Stimulated activated CD8-positive, alpha-beta memory T cell treated with anti-CD3 and anti-CD28 coated beads, Interleukin-15, amount 100 ng/mL, for 4 hours (primary cell): ENCODE measurements at places on chromosomes 1 and 21.

GRCh38 chr1:2279210-2279639, 51.1 kb downstream of the SKI start:
- DNase-seq: no peak

DNA sequence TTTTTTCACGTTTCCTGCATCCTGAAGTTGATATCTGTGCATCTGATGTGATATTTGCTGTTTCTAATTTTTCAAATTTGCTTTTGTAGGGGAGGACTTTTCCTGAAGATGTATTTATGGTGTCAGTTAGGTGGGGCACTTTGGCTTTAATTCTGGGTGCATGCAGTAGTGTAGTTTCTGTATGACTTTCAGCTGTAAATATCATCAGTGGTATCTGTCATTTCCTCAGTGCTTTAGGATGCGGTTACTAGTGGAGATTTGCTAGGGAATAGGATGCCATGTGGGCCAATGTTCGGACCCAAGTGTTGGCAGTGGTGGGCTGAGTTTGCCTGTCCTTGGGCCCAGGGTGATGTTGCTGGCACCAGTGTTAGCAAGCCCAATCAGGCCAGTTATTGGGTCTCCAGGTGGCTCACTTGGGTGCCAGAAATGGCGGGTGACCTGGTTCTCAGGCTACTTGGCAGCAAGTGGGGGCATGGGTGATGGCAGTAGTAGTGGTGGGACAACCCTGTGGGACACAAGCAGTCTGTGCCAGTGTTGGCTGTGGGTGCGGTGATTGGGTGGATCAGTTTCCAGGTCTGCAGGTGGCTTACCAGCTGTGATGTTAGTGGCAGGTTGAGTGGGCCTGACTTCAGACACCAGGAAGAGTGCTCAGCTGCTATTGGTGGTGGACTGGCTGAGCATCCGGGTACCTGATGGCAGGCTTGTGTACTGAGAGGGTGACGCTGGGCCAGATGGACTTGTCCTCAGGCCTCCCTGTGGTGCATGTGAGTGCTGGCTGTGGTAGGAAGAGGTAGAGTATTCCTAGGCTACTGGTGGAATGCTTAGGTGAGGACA, 24.4 kb downstream of the CD55 start:
- DNase-seq: no peak

DNA sequence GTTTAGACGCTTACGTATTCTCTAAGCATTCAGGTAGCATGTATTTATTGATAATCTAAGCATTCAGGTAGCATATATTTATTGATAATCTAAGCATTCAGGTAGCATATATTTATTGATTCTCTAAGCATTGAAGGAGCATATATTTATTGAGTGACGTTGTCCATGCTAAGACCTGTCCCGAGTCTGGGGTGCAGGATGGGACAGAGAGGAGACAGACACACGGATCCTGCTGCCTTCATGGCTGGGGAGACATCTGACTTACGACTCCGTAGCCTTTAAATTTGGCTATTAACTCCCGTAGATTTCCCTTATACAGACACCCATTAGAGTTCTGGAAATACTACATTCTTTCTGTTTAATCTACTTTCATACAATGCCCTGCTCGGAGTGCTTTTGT, 982 bp downstream of the SCCPDH start:
- no peak for DNase-seq

- no peak for DNase-seq
These were observed 74.9 kb downstream of the ADCY10 start for GRCh38 chr1:167839009-167839408.

DNA sequence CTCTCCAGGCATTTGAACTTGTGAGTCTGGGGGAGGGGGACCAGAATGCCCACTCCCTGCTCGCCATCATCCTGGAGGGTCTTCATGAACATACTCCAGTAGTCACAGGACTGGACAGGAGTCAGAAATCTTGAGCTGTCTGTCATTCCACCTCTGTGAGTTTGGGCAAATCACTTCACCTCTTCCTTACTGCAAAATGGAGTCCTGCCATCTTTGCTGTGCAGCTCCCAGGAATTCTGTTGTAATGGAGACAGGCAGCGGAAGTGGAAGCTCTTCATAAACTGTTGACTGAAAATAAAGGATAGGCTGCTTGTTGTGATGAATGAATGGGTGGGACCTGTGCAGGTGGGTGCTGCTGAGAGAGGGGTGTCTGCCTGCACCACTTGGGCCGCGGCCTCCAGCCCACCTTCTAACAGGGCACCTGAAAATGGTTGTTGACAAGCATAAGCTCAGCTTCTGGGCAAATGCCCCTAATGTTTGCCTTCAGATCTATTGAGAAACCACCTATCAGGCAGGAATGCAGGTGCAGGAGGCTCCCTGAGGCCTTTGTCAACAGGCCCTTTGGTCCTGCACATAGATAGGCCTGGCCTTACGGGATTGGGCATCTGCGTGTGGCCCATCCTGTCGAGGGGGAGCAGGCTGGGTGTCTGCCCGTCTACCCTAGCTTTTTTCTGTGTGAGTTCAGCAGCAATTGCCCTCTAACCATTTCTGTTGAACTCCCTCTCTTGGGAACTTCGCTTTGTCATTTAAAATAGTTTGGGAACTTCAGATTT, 321.0 kb downstream of the RPS6KC1 start:
- no peak for DNase-seq

GRCh38 chr1:189275796-189276195, 1201.9 kb downstream of the BRINP3 start:
- DNase-seq: no peak

DNA sequence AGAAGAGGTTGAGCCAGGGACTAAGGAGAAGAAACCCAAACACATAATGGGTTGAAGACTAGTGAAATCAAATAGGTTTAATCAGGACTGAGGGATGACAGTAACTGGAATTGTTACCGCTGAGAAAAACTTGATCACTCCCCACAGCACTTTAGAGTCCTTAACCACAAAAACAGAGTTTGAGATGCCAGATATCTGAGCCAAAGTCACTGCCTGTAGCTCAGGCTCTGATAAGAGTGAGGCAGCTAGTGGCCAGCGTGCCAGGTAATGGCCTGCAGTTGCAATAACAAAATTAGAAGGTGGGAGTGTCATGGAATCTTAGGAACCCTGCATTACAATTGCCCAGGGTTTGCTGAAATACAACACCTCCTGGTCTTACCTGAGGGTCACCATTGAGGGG, 48.0 kb downstream of the PRKAB2 start:
- no peak for DNase-seq

DNA sequence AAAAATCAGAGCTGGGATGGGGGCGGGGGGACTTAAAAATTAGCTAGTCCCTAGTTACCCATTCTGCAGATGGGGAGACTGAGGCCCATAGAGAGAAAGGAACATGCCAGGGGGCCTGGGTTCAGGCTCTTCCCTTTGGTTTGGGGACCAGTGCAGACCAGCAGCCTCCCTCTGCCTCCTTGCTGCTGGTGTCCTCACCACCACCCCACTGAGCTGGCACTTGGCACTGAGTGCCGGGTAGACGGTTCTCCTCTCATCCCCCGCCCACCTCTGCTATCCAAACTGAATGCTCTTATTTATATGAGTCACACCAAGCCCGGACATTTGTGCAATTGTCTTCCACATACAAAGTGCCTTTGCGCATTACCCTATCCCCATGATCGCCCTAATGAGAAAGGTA, 39.2 kb downstream of the CAMK2N1 start:
- DNase-seq: no peak

DNA sequence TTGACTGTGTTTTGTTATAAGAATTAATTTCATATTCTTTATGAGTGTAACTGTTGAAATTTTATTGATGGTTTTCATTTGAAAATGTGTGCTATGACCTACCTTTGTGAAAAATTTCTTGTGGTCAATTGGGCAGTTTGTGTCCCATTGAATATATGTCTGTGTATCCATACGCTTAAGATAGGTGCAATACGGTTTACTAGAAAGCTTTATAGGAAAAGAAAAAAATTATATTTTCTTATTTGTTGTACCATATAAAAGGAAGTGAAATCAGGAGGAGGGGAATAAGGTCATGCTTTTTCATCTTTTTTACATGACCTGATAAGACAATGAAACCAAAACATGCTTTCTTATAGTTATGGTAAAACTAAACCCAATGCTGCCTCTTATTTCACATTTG, 807.7 kb downstream of the USP25 start:
- no peak for DNase-seq

DNA sequence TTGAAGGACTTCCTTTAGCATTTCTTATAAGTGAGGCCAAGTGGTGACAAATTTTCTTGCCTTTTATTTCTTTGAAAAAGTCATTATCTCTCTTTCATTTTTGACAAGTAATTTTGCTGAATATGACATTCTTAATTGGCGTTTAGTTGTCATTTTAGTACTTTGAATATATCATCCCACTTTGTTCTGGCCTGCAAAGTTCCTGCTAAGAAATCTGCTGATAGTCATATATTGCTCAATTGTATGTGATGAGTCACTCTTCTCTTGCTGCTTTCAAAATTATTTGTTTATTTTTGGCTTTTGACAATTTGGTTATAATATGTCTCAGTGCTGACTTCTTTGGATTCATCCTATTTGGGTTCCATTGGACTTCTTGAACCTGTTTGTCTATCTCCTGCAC, 312.6 kb downstream of the DUSP10 start:
- DNase-seq: no peak

GRCh38 chr1:29525941-29526340, 289.6 kb downstream of the PTPRU start:
- DNase-seq: no peak

- DNase-seq: no peak
These were observed 1.5 kb upstream of the KCNA2 start for GRCh38 chr1:110607536-110608230.

DNA sequence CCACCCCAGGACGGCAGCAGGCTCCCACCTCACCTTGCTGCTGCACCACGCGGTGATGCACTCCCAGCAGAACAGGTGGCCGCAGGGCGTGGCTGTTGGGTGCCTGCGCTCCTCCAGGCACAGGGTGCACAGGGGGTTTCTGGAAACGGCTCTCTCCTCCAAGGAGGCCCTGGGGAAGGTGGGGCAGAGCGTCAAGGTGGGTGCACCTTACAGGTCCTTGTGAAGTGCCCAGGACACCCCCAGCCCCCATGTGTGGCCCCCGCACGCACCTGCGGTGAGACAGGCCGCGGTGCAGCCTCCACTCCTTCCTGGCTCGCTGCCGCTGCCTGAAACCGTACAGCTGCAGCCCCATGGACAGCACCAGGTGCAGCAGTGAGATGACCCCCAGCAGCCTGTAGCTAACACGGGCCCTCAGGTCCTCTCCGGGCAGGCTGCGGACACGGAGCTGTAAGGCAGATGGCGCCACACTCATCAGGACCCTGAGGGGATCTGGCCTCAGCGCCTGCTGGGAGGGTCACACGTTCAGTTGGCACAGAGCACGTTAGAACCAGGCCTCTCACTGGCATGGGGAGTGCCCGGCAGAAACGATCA, 5.8 kb downstream of the PEX10 start:
- DNase-seq: no peak

DNA sequence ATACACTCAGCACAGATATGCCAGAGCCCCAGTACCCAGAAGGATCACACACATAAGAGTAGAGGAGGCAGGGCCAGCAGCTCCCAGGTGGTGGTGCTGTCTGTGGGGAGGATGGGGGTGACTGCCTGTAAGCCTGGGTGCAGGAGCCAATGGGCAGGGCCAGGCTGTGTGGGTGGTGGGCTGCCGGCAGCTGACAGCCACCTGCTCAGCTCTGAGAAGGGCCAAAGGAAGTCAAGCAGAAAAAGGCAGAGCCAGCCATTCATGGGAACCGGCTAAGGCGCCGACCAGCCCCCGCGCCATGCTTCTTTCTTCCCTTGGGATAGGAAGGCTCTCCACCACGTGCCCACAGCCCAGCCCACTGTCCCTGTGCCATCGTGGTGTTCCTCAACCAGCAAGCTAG, 14.1 kb downstream of the PIK3C2B start:
- DNase-seq: no peak

GRCh38 chr1:240743705-240744104, 131.8 kb upstream of the GREM2 start:
- no peak for DNase-seq

DNA sequence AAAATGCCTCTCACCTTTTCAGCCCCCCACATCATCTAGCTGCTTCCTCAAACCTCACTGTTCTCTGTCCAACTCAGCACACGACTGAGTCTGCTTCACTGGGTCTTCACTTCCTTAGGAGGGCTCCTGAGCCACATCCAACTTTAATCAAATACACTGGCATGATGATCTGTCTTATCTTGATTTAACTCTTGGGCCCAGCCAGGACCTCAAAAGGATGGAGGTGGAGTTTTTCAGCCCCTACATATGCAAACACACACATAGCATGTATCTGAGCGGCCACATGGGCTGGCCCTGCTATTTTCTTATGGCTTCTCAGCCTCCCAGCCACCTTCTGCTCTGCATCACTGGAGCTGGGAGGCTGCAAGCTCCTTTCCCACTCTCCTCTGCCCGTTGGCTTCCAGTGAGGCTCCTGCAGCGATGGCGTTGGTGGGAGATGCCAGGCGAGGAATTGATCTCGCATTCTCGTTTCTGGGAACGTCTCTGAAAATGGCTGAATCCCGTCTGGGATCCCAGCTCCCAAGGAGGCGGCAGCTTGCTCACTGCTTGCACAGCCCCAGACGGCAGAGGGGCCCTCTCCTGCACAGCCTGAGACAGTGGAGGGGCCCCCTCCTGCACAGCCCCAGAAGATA, 1.8 kb upstream of the PRXL2B start:
- DNase-seq: no peak

DNA sequence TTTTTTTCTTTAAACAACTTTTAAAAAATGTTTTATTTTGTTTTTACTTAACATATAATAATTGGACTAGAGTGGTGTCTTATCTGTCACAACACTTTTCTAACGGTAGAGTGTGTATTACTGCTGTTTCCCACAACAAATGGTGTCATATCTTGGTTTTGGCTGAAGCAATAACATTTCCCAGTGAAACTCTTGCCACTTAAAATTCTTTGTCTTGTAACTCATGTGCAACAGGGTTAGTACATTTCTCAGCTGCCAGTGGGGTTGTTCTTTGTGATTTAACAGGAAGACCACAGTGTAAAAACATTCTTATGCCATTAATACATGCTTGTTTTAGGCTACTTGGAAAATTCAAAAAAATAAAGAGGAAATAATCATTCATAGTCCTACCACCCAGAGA, 43.5 kb downstream of the ALPL start:
- no peak for DNase-seq

GRCh38 chr1:162215902-162216301, 146.4 kb downstream of the NOS1AP start:
- DNase-seq: no peak

DNA sequence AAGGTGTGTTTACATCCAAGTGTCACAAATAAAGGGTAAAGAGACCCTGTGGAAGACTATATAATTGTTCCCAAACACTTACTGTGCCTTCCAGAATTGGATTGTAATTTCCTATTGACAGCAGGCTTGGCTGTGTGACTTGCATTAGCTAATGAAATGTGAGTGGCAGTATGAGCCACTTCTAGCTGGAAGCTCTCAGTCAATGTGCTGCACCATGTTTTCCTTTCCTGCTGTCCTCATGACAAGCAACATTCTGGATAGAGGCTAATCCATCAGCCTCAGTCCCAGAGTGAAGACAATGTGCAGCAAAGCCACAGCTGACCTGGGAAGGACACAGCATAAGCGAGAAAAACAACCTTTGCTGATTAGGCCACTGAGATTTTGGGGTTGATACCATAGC, 5.9 kb upstream of the FOXJ3 start:
- no peak for DNase-seq
